G401 (cell line): ENCODE measurements at places on chromosomes 6 and 20.

DNA sequence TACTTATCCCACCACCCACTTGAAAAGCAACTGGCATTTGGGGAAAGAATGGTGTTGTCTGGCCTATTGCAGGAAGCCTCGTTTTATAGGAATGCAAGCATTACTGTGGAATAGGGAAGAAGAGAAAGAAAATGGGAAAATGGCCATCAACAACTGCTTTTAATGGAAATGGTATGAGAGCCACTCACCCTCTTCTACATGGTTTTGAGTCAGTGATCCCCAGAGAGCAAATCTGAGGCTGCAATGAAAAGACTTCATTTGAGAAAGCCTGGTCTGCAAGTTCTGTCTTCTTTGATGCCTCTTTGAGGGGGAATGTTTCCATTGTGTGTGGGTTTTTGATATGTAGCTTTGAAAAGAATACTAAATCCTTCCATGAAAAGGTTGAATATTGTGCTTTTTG lies 172.3 kb upstream of the HDDC2 start:
- DNase-seq, result no peak

DNA sequence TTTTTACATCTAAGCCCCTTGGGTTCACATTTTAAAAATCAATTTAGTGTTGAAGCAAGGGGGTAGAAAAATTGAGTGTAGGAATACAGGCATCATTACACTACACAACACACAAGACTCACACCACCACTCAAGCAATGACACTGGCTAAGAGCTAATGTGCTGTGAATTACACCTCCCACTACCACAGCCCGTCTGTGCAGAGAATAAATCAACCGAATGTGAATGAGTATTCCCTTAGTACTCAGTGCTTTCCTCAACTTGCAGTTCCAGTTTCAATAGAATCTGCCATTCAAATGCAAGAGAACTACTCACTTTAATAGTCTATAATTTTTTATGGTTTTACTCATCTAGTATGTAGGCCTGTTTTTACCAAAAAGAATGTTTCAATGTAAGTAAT lies 114.4 kb downstream of the PDSS2 start:
- no peak for DNase-seq

GRCh38 chr6:39029156-39030011 lies 19.2 kb upstream of the GLP1R start:
- DNase-seq, result no peak

DNA sequence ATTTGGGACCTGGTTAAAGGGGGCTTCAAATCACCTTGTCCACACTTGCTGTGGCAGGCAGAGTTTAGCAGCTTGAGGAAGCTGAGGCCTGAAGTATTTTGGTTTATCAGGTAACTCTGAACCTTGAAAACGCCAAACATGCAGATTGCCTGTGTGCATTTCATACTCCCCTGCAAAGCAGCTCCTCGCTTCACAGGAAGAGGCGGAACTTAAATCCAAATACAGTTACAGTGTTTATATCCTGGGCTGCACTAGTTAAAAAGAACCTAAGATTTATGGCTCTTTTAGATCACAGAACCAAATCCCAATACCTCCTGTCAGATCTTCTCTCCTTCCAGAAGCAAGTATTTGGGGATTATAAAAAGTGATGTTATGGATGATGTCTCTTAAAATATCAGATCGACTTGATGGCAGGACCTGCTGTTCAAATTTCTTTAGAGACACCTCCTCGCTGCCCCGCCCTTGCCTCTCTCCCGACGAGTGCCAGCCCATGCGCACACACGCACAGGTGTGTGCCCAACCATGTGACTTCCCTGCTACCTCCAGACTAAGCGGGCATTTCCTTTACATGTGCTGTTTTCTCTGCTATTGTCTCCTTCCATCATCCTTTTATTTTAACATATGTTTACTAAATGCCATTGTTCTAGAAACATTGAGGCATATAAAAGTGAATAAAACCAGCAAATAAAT lies 224.6 kb upstream of the FOXQ1 start:
- no peak for DNase-seq

DNA sequence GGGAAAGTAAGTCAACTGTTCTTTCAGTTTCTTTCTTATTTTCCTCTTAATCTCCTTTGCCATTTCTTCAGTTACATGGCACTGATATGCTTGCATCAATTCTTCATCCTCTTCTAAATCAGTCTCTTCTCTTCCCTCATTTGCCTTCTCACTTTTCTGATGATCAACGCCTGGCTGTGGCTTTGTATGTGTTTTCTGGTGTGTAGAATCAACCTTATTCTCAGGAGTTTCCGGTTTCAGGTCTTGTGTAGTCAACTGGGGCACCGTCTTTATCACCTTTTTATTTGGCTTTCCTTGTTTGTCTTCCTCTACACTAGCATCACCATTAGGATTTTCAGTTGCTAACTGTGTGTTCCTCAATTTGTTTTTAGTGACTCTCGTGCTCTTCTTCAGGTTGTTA lies 31.6 kb downstream of the AHI1 start:
- DNase-seq, result no peak

GRCh38 chr6:159233365-159234101 lies 64.3 kb downstream of the FNDC1 start:
- DNase-seq, result no peak
